Neural crest cell (in vitro differentiated cells): ENCODE measurements at places on chromosomes 4 and X.

- no peak for DNase-seq
These were observed 6.5 kb downstream of the PLCXD1 start for GRCh38 chrX:287670-288069.

GRCh38 chrX:15493118-15493962, at the start of gene PIR:
Gene PIR, minus strand, starts transcription at chrX:15493333. Its CDS starts 2,076 bp downstream, at chrX:15491257.
- DNase-seq = peak; percentile 82

- no peak for DNase-seq
These were observed 27.4 kb downstream of the CASP6 start for GRCh38 chr4:109675843-109676242.

GRCh38 chrX:7223271-7223670, 75.3 kb upstream of the PUDP start:
- no peak for DNase-seq
